ENCODE measurements at places on chromosomes 7 and 10.
A peak's percentile ranks its signal among the peaks of the same experiment; 100 is the strongest.

DNA sequence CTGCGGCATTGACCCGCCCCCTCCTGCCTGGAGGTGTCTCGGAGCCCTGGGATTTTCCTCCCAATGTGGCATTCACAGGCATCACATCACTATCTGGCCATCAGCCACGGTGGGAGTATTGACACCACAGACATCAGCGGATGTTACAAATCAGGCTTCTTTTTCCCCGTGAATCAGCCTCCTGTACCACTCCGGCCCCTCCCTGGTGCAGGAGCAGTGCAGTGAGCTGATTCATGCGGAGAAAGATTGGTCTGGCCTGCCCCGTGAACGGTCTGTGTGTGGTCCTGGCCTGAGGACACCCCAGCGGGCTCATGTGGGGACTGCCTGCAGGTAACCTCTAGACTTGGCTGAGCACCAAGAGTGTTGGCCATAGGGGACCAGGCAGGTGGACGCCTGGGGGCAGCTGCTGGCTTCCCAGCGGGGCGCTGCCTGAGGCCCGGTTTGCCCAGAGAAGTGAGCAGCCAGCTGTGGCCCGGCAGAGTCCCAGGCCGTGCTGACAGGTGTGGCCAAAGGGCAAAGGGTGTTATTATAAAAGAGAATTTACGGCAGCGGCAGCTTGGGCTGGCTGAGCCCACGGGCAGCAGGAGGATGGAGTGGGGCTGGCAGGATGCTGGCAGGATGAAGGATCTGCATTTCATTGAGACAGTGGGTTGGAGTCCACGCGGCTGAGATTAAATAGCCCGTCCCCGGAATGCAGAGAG lies 32.1 kb upstream of the GNA12 start:
- peak; percentile 30 for DNase-seq

DNA sequence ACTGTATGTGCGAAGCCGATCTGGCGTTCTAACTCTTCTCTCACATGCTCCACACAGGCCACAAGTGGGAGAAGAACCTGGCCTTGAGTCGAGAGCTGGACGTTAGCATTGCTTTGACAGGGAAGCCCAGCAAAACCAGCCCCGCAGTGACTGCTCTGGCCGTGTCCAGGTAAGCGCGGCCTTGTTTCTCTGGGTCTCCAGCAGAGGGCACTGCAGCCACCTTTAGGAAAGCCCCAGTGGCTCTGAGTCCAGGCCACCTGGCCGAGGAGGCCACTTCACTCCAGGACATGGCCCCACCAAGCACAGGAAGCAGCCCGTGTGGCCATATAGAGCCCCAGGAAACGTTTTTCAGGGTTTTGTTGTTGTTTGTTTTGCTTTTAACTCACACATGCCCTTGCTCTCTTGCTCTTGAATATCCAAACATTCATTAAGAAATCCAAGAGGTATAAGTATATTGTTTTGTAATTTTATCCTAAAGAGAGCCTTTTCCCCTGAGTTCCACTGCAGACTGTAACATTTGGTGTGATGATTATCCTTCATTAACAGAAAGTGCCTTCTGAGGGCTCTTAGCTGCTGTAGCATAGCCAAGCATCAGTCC lies 41.8 kb upstream of the LRRC18 start:
- DNase-seq = no peak

- DNase-seq = peak; percentile 19
Observed at GRCh38 chr7:142557971-142558582, 191.2 kb upstream of the PRSS1 start.

- no peak for DNase-seq
Observed at GRCh38 chr7:25922296-25922695, 229.7 kb upstream of the NFE2L3 start.

Data from CD8-positive, alpha-beta memory T cell (primary cell).